ENCODE measurements at places on chromosomes 5 and 9.

DNA sequence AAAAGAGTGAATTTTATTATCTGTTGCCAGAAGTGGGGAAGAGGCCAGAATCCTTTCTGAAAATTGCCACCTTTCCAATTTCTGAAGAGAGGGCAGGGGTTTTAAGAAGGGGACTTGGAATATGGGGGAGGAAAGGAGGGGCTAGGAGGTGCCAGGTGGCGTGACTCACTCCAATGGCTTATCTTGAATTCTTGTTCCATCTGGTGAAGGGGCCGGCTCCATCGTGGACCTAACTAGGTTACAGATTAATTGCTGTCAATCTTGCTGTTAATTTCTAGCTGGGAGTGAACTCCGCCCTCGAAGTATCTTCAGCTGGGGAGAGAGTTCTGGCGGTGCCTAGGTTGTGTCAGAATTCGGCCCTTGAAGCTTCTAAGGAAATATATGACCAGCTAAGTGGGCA lies 138.7 kb downstream of the YTHDC2 start:
- DNase-seq: no peak

DNA sequence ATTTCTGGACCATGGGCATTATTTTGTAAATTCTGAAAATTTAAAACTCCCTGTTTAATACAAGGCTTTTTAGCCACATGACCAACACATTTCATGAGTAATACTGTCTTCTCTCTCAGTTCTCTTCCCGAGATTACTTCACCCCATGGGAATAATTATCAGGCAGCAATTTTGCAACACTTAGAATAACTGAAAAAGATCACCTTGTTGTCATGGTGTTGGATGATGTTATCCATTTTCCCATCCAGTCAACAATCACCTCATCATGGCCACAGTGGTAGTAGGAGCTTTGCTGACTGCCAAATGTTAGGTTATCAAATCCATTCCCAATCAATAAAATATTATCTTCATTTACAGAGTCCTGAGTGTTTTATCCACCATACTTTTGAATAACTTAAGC lies 354.9 kb upstream of the ISL1 start:
- DNase-seq: no peak

DNA sequence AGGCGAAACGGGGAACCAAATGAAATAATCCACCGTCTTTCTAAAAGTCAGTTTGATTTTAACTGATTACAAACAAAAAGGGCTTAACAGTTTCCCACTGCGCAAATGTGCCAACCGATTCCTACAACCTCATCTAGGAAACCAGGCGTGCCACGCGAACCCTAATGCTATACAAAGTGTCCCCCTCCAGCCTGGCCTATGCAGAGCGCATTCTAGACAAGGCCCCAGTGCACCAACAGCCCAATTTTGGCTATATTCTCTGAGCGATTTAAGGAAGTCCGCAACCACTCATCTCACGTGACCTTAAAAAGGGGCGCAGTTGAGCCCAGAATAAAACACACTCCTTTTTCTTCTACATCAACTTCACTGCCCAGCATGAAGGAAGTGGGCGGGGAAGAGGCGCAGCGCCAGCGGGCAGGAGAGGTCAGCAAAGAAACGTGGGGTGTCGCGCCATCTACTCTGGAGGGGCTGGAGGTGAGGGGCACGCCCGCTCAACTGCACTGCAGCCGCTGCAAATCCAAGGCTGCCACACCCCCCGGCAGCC lies 779 bp downstream of the FAM13B start:
- peak; percentile 48 for DNase-seq

DNA sequence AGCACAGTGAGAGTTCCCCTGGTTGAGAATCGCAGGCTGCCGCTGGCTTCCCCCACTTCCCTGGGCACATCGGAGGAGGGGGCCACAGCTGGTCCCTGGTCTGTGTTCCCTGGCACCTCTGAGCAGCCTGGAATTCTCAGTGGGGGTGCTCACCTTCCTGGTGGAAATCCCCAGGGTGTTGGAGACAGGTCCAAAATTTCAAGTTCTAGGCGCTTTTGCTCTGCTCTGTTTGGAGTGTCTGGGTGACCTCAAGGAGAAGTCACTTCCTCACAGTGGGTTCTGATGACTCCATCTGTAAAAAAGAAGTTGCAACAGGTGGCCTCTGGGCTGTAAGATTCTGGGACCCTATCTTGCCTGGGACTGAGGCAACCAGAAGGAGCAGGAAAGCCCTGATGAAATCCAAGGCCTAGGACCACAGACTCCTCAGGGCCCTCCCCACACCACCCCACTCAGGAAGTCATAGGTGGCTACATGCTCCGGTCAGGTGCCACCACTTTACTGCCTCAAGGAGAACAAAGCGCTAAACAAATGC lies at the start of gene TRAF1:
TRAF1 (minus strand) TSS at position 400 of the 532 bp plus-strand sequence. CDS start 721 bp downstream, outside the sequence.
- peak; percentile 88 for DNase-seq

GRCh38 chr9:133897675-133898074 lies 94.4 kb downstream of the VAV2 start:
- no peak for DNase-seq

DNA sequence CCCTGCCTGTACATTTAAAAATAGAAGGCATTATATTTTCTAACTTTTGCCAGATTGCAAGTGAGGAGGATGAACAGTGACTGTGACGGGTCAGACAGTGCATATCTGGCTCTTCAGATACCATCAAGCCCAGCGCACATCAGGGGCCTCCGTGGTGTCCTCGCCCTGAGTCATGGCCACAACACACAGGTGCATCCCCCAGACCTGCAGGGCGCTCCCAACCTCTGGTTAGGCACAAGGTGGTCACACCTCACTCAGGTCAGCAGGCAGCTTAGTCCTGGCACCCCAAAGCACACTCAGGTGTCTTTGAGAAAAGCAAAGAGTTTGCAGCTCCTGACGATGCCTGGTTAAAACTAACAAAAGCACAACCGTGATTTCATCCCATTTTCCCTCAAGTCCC lies 28.6 kb downstream of the IRX2 start:
- no peak for DNase-seq

- no peak for DNase-seq
These were observed 47.2 kb downstream of the GLDC start for GRCh38 chr9:6598249-6598725.

DNA sequence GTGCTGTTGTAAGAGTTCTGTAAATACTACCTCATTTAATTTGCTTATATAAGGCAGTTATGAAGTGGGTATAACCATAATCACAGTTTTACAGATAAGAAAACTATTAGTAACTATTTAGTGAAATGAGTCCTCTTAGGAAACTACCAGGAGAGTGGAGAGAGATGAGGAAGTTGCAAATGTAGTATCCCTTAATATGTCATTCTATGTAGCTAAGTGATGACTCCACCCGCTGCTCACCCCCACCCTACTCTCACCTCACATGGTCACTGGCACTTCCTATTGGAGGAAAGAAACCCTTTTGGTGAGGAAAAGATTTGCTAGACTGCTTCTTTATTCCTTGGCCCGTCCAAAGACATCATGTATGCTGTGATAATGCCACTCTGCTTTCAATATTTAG lies 241.8 kb upstream of the SLC24A2 start:
- DNase-seq: no peak

- no peak for DNase-seq
These were observed 114.1 kb downstream of the PCSK5 start for GRCh38 chr9:76004526-76004925.

DNA sequence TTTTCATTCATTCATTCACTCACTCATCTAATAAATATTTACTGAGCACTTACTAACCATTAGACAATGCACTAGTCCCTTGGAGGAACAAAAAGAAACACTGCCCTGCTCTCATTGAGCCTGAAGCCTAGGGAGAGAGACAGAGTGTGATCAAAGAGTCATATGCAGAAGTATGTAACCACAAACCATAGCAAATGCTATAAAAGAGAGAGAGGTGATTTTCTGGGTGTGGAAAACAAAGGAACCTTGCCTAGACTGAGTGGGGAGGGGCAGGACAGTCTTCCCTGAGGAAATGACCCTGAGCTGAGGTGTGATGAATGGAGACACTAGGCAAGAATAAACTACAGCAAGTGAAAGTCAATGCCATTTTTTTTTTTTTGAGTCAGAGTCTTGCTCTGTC lies 10.8 kb upstream of the ADRA1B start:
- no peak for DNase-seq

- DNase-seq: no peak
These were observed 77.7 kb upstream of the CTNND2 start for GRCh38 chr5:11981986-11982385.

- DNase-seq: no peak
These were observed 48.9 kb downstream of the DYNC2I2 start for GRCh38 chr9:128607642-128608350.

DNA sequence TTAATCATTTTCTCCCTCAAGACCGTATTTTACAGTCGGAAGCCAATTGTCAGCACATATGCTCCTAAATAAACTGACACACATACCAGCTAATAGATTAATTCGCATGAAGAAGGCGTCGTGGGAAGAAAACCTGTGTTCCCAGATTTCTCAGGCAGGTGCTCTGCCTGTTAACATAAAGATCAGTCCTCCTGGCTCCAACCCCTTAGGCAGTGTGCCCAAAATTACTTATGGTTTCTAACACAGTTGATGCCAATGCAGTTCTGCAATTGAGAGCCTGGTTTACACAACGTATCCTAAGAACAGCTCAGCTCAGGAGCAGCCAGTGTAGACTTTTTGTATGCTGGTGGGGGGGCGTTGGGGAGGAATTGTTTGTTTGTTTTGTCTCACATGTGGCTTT lies 208.3 kb downstream of the ENC1 start:
- DNase-seq: no peak

- DNase-seq: no peak
These were observed 11.0 kb downstream of the IFNA21 start for GRCh38 chr9:21155501-21155900.

GRCh38 chr9:20379804-20380225 lies 242.5 kb downstream of the MLLT3 start:
- no peak for DNase-seq

DNA sequence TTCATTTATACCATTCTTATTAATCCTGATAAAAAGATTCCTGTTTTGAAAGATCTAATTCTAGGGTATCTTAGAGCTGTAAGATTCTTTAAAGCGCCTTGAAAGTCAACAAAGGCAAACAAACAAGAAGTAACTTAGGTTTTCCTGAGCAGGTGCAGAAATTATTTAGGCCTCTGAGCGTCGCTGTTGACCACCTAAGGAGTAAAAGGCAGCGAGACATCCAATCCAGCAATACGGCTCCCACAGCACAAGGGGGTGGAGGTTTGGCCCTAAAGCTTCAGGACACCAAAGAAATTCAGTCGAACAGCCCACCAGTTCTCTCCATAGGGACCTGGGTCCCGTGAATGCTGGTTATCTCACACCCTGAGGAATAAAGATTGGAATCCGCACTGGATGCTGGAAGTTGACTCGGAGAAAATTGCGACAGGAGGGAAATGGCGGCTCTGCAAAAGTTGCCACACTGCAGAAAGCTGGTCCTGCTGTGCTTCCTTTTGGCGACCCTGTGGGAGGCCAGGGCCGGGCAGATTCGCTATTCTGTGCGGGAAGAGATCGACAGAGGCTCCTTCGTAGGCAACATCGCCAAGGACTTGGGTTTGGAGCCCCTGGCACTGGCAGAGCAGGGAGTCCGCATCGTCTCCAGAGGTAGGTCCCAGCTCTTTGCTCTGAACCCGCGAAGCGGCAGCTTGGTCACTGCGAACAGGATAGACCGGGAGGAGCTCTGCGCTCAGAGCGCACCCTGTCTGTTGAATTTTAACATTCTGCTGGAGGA lies at the start of gene PCDHGA2:
PCDHGA2 (plus strand) TSS at position 223 of the 769 bp plus-strand sequence.
- no peak for DNase-seq

All from HL-60 (cell line).